ENCODE measurements at places on chromosomes 5 and 9.

DNA sequence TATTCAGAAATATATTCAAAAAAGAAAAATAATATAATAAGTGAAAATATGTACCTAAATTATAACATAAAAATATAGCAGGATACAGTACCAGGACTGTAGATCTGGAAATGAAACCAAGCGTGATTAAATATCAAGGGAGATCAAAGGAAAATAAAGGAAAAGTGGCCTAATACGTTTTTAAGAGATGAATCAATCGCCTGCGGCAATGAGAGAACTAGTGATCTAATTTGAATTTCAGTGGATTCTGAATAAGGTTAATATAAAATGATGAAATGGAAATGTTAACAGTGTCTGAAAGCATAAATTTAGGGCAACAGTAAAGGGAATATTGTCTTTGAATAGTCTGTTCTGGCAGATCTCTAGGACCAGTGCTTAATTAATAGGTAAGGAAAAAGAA lies 1761.9 kb upstream of the ACO1 start:
- no peak for DNase-seq

DNA sequence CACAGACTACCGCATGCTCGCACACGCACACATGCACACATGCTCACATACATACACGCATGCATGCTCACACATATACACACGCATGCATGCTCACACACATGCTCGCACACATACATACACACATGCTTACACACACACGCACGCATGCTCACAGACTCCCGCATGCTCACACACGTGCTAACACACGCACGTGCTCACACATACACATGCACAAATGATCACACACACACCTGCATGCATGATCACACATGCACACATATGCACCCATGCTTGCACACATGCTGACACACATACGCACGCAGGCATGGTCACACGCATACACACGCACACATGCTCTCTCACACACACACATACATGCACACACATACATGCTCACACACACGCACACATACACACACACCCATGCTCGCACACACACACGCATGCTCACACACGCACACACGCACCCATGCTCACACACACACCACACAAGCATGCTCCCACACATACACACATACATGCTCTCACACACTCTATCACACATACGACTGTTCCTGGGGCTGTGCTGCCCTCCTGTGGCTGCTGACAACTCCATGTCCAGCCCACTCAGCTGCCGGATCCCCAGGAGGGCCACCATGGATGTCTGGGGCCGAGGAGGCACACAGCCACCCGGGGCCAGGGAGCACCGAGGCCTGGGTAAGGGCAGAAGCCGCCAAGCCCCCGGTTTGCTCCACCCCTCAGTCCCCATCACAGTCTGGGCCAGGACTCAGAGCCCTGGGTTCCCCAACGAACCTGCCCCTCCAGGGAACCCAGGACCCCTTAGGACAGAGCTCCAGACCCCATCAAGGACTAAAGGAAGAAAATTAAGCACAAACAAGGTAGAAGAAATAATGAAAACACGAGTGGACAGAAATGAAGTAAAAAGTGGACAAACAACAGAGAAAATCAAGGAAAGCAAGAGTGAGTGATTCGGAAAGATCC lies 31.4 kb upstream of the EGFL7 start:
- DNase-seq: peak; percentile 85

DNA sequence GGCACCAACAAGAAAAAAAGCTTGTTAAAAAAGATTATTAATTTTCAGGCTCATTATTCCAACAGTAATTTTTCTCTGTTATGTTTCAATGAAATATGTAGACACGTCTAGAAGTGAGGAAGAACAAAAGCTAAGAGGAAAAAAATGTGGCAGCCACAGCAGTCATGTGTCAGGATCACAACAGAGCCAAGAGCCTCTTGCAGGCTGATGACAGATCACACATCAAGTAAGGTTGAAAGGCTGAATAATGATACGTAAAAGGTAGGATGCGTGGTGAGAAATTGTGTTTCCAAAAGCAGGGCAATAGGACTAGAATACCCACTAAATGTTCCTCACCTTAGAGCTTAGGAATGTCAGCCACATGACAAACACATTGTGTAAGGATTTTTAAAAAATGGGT lies 124.8 kb downstream of the HTR1A start:
- no peak for DNase-seq

GRCh38 chr5:6581559-6582426 lies 51.1 kb downstream of the NSUN2 start:
- no peak for DNase-seq

DNA sequence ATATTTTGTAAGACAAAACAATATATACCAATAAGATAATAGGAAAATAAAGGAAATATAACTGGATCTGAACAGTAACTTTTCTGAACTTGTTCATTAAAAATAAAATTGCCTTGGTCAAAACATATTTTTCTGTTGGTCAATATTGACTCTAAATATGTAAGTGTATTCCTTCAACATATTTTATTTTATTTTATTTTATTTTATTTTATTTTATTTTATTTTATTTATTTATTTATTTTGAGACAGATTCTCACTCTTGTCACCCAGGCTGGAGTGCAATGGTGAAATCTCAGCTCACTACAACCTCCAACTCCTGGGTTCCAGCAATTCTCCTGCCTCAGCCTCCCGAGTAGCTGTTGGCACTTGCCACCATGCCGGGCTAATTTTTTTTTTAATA lies 571.0 kb downstream of the NR2F1-AS1 start:
- no peak for DNase-seq

GRCh38 chr5:14930486-14930885 lies 58.9 kb upstream of the ANKH start:
- no peak for DNase-seq

DNA sequence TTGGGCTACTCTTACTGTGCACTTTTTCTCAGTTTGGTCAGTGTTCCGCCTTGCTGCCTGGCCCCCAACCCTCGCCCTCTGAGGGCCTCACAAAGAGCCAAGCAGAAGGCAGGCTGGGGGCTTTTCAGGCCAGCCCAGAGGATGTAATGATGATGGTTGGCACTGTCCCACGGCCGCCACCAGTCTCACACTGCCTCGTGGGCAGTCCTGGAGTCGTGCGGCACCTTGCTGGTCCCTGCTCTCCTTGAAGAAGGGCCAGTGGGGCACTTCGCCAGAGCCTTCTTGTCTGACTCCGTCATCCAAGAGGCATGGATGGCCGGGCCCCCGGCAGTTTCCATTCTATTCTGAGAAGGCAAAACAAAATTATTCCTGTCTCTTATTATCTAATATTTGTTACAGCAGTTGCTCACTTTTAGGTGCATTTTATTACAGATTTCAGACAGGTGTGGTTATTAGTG lies 21.0 kb downstream of the TENT4A start:
- DNase-seq: no peak

GRCh38 chr5:165029099-165029870 lies 1523.9 kb downstream of the MAT2B start:
- DNase-seq: no peak

GRCh38 chr5:167770461-167770860 lies 521.0 kb upstream of the WWC1 start:
- no peak for DNase-seq

DNA sequence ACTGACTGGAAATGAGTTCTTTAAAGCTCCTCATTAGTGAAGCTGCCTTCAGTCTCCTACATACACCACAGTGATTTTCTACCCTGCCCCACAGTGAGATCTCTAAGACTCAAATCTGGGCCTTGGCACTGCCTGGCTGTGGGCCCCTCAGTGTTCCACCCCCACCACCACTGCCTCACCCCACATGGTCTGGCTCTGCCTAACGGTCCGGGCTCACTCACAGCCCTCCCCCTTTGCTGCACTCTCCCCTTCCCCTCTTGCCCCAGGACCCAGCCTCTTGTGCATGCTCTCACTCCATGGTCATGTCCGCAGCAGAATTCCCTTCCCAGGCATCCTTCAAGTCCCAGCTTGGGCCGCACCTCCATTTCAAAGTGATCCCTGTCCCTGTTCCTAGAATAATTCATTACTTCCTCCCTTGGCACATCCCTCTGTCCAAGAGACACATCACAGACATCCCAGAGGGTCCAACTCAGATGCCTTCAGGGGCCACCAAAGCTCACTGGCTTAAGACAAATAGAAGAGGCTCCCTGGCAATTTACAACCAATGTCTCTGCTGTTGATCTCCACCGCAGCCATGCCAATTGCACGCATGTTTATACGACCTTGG lies 56.7 kb downstream of the HRH2 start:
- DNase-seq: no peak

GRCh38 chr9:86082870-86083269 lies 16.5 kb downstream of the GOLM1 start:
- DNase-seq: no peak

DNA sequence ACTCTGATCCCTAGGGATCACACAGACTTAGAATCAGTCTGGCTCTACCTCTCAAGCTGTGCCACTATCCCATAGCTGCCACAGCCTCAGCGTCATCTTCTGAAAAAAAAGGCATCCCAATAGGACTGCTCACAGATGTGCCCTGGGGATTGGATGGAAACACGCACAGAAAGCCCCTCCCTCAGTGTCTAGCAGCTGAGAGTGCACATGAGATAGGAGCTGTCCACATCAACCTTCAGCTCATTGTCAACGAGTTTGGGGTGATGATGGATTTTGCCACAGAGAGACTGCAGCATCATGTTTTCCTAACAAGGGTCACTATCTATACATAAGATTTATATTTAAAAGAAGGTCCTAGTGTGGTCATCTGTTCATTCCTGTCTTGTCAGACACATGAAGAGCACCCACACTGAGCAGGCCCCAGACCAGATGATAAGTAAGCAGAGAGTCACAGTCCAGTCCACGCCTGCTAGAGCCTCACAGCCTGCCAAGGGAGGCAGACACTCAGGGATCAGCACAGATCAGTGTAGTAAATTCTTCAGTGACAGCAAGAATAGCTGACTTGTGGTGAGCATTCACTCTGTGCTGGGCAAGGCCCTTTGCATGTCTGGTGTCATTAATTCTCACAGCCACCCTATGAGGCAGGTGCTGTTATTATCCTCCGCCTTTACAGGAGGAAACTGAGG lies 25.8 kb downstream of the AFAP1L1 start:
- no peak for DNase-seq

- DNase-seq: no peak
Measured at GRCh38 chr5:135494196-135494595, 41.6 kb downstream of the NEUROG1 start.

DNA sequence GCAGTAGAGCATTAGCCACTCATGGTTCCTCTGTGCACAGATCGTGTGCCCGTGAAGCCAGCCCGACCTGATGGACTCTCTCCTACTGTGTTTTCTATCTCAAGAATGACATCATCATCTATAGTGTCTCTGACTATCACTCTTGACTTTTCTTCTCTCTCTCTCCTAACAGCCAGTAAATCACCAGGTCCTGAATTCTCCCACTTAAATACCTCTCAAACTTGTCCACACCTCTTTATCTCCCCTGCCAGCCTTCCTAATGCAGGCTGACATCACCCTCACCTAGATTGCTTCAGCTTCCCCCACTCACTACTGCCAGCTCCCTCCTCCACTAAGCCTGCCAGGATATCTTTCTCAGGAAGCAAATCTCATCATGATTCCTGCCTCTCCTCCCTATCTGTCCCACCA lies 90.6 kb upstream of the MIER3 start:
- no peak for DNase-seq

DNA sequence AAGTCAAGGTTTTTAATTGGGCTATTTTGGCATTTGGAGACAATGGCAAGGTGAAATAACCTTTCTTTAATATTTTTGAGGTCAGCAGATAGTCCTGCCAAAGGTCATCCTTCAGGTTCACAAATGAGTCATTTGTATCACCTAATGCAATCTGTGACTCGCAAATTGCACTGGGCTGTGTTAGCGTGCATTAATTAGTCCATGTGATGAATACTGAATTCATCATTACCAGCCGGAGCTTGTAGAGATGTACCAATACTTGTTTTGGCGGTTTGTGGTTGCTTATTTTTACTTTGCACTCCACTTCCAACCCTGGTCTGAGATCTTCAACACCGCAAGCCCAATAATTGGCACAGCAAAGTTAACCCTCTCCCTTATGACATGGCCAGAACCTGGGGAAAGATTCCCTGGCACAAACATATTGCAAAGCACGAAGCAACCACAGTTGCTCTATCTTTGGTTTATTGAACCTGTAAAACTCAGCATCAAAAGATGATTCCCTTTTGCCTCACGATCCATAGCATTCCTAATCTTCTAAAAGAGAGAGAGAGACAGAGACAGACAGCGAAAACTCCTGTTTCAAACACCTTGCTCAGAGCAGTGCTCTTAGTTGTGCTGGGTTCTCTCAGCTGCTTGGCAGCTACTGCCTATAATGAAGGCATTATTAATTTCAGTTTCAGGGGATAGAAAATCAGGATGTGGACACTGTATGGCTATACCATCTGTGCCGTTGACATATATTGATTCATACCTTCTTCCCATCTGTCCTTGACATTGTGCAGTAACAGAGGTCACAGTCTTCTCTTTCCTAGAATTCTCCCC lies 178.1 kb downstream of the EBF1 start:
- no peak for DNase-seq

DNA sequence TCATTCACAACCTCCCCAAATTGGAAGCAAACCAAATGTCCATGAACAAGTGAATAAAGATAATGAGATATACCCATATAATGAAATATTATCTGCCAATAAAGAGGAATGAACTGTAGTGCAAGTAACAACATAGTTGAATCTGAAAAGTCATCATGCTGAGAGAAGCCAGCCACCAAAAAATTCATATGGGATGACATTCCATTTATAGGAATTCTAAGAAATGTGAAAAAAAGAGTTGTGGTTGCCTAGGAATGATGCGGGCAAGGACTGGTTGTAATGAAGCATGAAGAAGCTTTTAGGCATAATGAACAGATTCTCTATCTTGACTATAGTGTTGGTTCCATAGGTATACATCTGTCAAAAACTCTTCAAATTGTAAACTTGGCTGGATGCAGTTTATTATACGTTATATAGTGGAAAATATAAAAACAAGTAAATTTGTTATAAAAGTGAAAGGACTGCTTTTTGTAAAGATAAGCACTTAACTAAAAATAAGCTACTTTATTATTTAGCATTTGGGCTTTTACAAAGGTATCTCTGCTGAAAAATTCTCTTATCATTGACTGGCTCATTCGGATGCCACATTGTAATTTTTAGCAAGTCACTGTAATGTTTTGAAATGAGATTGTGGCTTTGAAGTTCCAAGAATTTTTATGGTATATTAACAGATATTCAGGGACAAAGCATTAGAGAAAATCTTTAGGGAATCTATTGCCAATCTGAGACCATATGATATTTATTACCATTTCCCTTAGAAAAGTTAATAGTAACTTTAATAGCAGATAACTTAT lies 21.2 kb upstream of the TTC23L start:
- DNase-seq: no peak

DNA sequence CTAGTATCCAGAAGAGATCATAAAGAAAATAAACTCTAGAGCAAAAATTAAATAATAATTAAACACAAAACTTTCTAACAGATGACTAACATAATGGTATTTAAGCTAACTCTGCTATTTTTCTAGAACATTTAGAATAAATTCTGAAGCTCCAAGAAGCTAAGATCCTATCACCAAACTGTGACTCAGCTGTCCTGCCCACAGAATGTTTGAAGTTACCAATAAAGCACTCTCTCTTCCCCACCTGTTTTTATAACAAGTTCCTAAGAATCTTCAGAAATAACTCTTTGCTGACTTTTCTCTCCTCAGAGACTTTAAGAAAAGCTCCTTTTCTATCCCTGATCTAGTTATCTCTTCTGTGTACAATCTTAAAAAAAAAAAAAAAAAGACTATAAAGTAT lies 6.0 kb upstream of the EFNA5 start:
- no peak for DNase-seq

- DNase-seq: no peak
Measured at GRCh38 chr5:117504305-117504704, 929.7 kb upstream of the SEMA6A start.

All from GM20000 (cell line).